ENCODE measurements at places on chromosomes 16 and 17.

GRCh38 chr17:82332669-82333278 is 792 bp downstream of the SECTM1 start:
- DNase-seq = no peak
- H3K4me3 ChIP-seq = peak overlapping the region; percentile 99
- H3K27ac ChIP-seq = peak overlapping the region; percentile 17
- peaks cover 24% of the 10 kb centered on the region for H3K27me3 ChIP-seq

DNA sequence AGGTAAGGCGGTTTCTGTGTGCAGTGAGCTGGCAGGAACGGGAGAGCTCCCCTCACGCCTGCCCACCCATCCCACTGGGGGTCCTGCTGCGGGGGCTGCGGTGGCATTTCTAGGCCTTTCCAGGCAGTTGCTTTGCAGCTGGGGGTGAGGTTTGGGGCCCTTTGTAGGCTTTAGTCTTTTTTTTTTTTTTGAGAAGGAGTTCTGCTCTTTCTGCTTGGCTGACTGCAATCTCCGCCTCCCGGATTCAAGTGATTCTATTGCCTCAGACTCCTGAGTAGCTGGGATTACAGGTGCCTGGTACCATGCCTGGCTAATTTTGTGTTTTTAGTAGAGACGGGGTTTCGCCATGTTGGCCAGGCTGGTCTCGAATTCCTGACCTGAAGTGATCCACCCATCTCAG is 11.1 kb downstream of the TSC2 start:
- no peaks in the 10 kb centered on the region for H3K27me3 ChIP-seq
- no peak for DNase-seq
- H3K36me3 ChIP-seq = peaks cover 27% of the 10 kb centered on the region

GRCh38 chr16:25250467-25250866 is 7.2 kb downstream of the ZKSCAN2 start:
- no peak overlapping the region for H3K4me3 ChIP-seq
- H3K36me3 ChIP-seq = peaks cover 12% of the 10 kb centered on the region
- H3K27ac ChIP-seq = no peak overlapping the region
- no peak for DNase-seq
- no peaks in the 10 kb centered on the region for H3K4me1 ChIP-seq
- H3K27me3 ChIP-seq = no peaks in the 10 kb centered on the region

- no peaks in the 10 kb centered on the region for H3K27me3 ChIP-seq
- DNase-seq = no peak
- H3K4me3 ChIP-seq = no peak overlapping the region
- H3K4me1 ChIP-seq = peaks cover 79% of the 10 kb centered on the region
- H3K27ac ChIP-seq = peak overlapping the region; percentile 59
- H3K36me3 ChIP-seq = peaks cover 38% of the 10 kb centered on the region
Observed at GRCh38 chr16:89354325-89354724, 136.0 kb downstream of the ANKRD11 start.

DNA sequence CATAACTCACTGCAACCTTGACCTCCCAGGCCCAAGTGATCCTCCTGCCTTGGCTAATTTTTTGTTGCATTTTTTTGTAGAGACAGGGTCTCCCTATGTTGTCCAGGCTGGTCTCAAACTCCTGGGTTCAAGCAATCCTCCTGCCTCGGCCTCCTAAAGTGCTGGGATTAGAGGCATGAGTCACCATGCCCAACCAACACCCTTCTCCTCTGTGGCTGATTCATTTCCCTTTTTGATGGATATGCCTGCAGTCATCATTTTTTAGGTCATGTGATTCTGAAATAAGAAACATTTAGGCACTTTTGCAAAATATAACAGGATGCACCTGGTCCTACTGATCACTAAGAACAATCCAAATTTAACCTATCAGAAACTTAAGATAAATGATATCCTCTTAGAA is 44.0 kb upstream of the YPEL2 start:
- H3K27ac ChIP-seq = no peak overlapping the region
- no peak for DNase-seq
- no peaks in the 10 kb centered on the region for H3K27me3 ChIP-seq
- H3K4me3 ChIP-seq = no peak overlapping the region

- peaks cover 8% of the 10 kb centered on the region for H3K27me3 ChIP-seq
- no peak overlapping the region for H3K4me3 ChIP-seq
- no peak overlapping the region for H3K27ac ChIP-seq
- H3K36me3 ChIP-seq = peaks cover 2% of the 10 kb centered on the region
Observed at GRCh38 chr16:16169615-16170014, 53.7 kb downstream of the ABCC6 start.

DNA sequence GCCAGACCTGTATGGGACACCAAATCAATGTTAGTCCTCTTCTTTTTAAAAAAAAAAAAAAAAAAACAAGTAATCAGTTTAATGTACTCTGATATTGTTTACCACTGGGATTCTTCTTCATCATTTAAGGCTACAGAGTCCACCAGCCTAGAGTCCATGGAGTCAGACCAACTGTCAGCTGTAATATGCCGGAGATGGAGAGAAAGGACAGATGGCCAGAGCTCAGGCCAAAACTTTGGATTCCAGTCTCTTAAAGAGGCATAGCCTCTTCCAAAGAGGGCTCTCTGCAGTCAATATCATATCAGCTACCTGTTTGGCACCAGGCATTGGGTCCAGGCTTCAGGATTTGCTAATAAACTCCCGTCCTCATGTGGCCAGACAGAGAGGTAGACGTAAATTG is 469.6 kb upstream of the HSBP1 start:
- no peak for DNase-seq
- no peaks in the 10 kb centered on the region for H3K36me3 ChIP-seq
- H3K4me3 ChIP-seq = no peak overlapping the region
- H3K4me1 ChIP-seq = no peaks in the 10 kb centered on the region

DNA sequence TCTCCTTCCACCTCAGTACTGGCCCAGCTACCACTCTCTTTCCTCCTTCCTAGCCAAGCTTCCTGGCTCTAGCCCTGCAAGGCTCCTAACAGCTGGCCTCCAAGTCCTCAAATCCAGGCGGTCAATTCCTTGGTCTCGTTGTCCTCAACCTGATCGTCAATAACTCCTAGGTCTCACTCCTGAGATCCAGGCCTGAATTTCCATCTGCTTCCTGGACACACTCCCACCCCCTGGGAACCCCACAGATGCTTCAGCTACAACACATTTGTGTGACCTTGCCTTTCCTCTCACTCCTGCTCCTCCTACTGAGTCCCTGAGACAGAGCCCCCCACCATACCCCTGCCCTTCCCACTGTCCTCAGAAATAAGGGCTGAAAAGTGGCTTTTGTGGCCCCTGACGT is 2.3 kb downstream of the ENKD1 start:
- peaks cover 13% of the 10 kb centered on the region for H3K4me1 ChIP-seq
- no peak overlapping the region for H3K4me3 ChIP-seq
- peaks cover 26% of the 10 kb centered on the region for H3K36me3 ChIP-seq
- peak overlapping the region; percentile 72 for H3K27ac ChIP-seq
- no peak for DNase-seq

GRCh38 chr17:76353004-76353598 is 615 bp downstream of the PRPSAP1 start:
- H3K36me3 ChIP-seq = peaks cover 2% of the 10 kb centered on the region
- peak; percentile 2 for DNase-seq
- H3K4me1 ChIP-seq = peaks cover 18% of the 10 kb centered on the region
- H3K27me3 ChIP-seq = no peaks in the 10 kb centered on the region
- H3K27ac ChIP-seq = peak overlapping the region; percentile 81

GRCh38 chr16:17461951-17462729 is 8.6 kb downstream of the XYLT1 start:
- H3K27me3 ChIP-seq = no peaks in the 10 kb centered on the region
- peaks cover 21% of the 10 kb centered on the region for H3K36me3 ChIP-seq

- DNase-seq = no peak
- H3K4me1 ChIP-seq = peaks cover 5% of the 10 kb centered on the region
- no peak overlapping the region for H3K4me3 ChIP-seq
- peaks cover 11% of the 10 kb centered on the region for H3K36me3 ChIP-seq
- no peak overlapping the region for H3K27ac ChIP-seq
Observed at GRCh38 chr16:30416047-30416603, 8.7 kb downstream of the ZNF771 start.

DNA sequence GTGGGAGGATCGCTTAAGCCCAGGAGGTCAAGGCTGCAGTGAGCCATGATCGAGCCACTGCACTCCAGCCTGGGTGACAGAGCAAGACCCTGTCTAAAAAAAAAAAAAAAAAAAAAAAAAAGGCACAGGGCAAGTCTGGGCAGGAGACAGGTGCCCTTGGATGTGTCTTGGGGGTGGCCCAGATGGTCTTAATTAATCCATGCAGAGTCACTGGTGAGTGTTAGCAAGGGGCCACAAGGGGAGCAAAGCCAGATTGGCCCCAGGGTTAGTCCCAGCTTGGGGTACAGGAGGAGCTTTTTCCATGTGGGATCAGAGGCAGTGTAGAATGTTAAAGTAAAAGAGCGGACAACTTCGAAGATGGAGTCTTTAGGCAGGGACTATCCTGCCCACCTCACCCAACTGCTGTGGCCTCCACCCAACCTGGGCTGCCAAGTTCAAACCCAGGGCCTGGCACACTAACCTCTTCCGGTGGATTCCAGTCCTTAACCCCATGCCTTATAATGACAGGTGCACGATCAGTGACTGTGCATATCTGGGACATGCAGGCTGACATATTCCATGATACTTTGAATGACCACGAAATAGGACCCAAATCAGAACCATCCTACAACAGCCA is 32.2 kb upstream of the MFSD6L start:
- H3K36me3 ChIP-seq = no peaks in the 10 kb centered on the region
- no peak overlapping the region for H3K4me3 ChIP-seq
- no peaks in the 10 kb centered on the region for H3K4me1 ChIP-seq
- H3K27ac ChIP-seq = no peak overlapping the region
- H3K27me3 ChIP-seq = no peaks in the 10 kb centered on the region

DNA sequence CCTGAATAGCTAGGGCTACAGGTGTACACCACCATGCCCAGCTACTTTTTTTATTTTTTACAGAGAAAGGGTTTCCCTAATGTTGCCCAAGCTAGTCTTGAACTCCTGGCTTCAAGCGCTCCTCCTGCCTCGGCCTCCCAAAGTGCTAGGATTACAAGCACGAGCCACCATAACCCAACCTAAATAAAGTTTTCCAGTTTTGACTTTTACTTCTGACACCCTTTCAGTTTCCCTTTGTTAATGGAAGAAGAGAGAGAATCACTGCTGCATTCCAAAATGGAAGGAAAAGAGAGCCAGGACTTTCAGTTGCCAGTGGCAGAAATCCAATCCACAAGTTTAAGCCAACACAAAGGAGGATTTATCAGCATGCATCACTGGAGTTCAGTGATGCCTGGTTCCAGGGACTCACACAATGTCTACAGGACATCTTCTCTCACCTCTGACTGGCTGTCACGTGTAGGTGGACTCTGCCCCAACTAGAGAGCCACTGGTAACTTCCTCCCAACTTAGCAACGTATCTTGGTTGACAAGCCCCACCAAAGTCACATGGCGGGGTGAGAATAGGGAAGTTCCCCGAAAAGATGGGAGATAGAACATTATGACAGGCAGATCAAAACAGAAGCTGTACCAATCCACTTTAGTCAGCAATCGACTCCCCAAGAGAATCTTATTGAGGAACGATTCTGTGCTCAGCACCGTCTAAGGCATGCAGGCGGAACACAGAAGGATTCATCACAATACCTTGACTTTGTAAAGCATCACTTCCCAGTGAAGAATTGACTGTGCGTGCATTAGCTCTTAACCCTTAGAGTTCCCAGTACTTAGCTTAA is 46.5 kb downstream of the GAS7 start:
- H3K4me3 ChIP-seq = no peak overlapping the region
- DNase-seq = no peak
- no peaks in the 10 kb centered on the region for H3K36me3 ChIP-seq
- no peaks in the 10 kb centered on the region for H3K27me3 ChIP-seq
- H3K4me1 ChIP-seq = peaks cover 34% of the 10 kb centered on the region
- H3K27ac ChIP-seq = peak overlapping the region; percentile 70

DNA sequence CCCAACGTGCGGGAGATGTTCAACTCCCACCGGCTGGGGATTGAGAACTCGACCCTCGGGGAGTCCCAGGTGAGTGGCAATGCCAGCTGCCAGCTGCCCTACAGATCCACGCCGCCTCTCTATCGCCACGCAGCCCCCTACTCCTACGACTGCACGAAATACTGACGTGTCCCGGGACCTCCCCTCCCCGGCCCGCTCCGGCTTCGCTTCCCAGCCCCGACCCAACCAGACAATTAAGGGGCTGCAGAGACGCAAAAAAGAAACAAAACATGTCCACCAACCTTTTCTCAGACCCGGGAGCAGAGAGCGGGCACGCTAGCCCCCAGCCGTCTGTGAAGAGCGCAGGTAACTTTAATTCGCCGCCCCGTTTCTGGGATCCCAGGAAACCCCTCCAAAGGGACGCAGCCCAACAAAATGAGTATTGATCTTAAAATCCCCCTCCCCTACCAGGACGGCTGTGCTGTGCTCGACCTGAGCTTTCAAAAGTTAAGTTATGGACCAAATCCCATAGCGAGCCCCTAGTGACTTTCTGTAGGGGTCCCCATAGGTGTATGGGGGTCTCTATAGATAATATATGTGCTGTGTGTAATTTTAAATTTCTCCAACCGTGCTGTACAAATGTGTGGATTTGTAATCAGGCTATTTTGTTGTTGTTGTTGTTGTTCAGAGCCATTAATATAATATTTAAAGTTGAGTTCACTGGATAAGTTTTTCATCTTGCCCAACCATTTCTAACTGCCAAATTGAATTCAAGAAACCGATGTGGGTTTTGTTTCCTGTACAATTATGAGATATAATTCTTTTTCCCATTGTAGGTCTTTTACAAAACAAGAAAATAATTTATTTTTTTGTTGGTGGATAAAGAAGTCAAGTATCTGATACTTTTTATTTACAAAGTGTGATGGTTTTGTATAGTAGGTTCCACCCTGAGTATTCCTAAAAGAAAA is 2.3 kb downstream of the FOXC2 start:
- peaks cover 85% of the 10 kb centered on the region for H3K27me3 ChIP-seq
- peaks cover 9% of the 10 kb centered on the region for H3K36me3 ChIP-seq
- peak overlapping the region; percentile 33 for H3K4me3 ChIP-seq
- H3K4me1 ChIP-seq = peaks cover 2% of the 10 kb centered on the region
- no peak for DNase-seq

- no peaks in the 10 kb centered on the region for H3K27me3 ChIP-seq
- H3K4me1 ChIP-seq = no peaks in the 10 kb centered on the region
- no peak overlapping the region for H3K4me3 ChIP-seq
- DNase-seq = no peak
Observed at GRCh38 chr17:37480427-37480826, 9.3 kb upstream of the DUSP14 start.
